Activated CD4-positive, alpha-beta T cell treated with anti-CD3 and anti-CD28 coated beads for 24 hours (primary cell): ENCODE measurements at places on chromosomes 12 and 14.

DNA sequence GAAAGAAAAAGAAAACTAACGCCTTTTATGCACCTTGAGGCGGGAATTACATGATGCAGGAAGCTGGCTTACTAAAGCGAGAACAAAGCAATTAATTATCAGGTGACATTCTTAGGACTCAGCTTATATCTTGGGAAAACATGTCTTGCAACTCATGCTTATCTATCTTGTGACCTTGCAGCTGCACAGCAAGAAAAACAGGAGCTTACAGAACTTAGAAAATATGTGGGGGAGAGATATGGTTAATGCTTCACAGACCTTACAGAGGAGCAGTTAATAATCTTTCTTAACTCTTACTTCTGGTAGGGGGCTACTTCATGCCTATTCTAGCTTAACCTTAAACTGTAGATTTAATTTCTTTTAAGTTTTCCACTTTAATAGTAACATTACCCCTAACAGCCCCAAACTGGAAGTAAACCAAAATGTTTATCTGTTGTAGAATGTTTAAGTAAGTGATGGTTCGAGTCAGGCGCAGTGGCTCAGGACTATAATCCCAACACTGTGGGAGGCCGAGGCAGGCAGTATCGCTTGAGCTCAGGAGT, 13.2 kb upstream of the OR11G2 start:
- DNase-seq, result no peak

- no peak for DNase-seq
Measured at GRCh38 chr12:46523863-46524770, 151.5 kb upstream of the SLC38A2 start.

DNA sequence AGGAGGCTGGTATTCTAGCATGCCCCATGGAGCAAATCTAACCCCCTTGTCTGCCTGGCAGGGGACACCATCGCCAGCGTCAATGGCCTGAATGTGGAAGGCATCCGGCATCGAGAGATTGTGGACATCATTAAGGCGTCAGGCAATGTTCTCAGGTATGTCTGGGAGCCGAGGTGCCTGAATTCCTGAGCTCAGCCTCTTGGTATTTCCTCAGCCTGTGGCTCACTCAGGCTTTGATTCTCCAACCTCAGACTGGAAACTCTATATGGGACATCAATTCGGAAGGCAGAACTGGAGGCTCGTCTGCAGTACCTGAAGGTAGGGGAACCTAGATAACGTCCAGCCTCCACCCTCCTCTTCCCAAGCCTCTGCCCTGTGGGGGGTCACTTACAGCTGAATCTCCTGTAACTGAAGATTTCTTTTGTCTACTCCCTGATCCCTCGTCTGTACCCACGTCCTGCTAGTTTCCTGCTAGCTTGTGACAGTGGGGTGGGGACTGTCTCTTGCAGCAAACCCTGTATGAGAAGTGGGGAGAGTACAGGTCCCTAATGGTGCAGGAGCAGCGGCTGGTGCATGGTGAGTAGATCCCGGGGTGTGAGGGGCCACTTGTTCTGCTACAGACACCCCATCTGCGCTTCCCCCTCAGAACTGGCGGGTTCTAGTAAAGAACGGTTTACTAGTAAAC, 7.0 kb downstream of the TAMALIN start:
- no peak for DNase-seq

DNA sequence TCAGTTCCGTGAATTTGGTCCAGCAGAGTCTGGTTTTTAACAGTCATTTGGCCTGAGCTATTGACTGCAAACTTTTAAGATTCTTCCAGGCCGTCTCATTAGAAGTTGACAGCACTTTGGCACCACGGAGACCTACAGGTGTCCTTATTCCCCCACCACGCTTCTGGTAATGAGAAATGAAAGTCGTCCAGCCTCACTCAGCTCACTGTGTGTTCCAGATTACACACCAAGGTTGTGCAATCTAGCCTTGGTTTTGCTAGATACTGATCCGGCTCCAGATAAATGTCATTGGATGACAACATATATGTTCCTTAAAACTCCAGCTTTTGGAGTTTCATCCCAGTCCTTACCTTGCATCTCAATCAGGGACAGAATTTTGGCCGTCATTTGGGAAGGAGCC, 210.4 kb downstream of the CHST11 start:
- DNase-seq, result no peak

GRCh38 chr12:57153415-57153997, 6.1 kb upstream of the LRP1-AS start:
- DNase-seq, result no peak

DNA sequence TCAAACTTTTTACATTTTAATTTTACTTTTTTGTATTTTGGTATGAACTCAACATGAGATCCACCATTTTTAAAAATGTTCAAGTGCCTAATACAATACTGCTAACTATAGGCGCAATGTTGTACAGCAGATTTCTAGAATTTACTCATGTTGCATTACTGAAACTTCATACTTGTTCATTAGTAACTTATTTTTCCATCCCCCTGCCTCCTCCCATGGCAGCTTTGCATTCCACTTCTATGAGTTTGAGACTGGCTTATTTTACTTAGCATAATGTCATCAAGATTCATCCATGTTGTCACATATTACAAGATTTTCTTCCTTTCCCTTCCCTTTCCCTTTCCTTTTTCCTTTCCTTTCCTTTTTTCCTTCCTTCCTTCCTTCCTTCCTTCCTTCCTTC, 825.9 kb downstream of the SLC16A7 start:
- no peak for DNase-seq

DNA sequence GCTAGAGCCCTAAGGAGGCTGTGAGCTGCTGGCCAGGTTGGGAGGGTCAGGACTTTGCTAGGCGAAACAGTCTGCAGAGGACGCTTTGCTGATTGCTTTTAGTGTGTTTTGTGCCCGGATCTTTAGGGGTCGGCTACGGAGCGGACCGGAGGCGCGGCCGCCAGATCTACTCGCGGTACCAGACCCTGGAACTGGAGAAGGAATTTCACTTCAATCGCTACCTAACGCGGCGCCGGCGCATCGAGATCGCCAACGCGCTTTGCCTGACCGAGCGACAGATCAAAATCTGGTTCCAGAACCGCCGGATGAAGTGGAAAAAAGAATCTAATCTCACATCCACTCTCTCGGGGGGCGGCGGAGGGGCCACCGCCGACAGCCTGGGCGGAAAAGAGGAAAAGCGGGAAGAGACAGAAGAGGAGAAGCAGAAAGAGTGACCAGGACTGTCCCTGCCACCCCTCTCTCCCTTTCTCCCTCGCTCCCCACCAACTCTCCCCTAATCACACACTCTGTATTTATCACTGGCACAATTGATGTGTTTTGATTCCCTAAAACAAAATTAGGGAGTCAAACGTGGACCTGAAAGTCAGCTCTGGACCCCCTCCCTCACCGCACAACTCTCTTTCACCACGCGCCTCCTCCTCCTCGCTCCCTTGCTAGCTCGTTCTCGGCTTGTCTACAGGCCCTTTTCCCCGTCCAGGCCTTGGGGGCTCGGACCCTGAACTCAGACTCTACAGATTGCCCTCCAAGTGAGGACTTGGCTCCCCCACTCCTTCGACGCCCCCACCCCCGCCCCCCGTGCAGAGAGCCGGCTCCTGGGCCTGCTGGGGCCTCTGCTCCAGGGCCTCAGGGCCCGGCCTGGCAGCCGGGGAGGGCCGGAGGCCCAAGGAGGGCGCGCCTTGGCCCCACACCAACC, 1.5 kb downstream of the HOXC6 start:
- no peak for DNase-seq

GRCh38 chr12:108468196-108468968, 46.7 kb upstream of the FICD start:
- no peak for DNase-seq

DNA sequence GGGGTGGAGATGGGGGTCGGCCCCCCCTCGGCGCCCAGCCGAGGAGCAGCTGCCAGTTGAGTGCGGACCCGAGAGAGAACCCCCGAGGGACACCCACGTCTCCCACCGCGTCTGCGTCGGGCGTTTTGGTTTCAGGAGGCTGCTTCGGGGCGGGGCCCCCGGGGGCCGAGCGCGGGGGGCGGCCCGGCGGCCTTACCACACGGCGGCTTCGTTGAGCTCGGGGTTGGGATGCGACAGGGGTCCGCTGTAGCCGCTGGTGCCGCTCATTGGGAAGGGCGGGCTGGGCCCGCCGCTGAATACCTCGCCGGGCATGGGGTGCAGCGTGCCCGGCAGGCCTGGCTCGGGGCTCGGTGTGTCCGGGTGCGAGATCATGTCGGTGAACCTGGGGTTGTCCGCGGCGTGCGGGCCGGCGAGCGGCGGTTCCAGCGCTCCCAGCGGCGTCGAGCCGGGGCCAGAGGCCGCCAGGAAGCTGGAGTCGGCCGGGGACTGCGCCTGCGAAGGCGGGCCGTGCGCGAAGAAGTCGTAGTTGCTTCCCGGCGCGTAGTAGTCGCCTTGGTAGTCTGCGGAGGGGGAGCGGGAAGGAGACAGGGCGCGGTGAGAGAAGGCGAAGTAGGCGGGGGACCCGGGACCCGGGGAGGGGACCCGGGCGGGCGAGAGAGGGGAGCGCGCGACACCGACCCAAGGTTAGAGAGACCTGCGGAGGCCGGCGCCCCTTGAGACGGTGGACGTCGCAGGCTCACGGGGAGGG, 8.5 kb downstream of the LHX5 start:
- no peak for DNase-seq

DNA sequence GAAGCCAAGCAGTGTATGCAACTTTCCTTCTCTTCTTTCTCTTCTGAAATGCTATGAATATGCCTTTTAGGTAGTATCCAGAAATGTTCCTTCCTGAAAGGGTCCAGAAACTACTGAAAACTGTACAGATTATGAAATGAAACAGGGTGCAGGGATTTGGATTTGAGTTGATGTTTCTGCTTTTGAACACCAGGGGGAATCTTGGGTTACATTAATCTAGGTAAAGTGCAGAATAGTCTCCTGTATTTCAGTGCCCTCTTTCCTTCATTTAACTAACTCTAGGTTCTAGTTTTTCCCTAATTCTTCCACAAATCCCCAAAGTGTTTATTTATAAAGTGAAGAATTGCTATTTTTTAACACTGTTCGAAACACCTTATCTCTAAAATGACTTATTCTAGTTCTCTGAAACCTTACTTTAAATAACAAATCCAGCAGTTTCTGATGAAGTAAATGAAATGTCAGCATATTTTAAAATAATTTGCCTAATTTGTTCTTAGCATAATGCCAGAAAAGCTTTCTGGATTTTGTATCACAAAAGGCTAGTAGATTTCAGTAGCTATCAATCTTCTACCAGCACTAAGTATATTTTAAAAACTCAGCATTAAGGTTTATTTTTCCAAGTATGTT, 111.9 kb downstream of the LRRK2 start:
- DNase-seq, result no peak

DNA sequence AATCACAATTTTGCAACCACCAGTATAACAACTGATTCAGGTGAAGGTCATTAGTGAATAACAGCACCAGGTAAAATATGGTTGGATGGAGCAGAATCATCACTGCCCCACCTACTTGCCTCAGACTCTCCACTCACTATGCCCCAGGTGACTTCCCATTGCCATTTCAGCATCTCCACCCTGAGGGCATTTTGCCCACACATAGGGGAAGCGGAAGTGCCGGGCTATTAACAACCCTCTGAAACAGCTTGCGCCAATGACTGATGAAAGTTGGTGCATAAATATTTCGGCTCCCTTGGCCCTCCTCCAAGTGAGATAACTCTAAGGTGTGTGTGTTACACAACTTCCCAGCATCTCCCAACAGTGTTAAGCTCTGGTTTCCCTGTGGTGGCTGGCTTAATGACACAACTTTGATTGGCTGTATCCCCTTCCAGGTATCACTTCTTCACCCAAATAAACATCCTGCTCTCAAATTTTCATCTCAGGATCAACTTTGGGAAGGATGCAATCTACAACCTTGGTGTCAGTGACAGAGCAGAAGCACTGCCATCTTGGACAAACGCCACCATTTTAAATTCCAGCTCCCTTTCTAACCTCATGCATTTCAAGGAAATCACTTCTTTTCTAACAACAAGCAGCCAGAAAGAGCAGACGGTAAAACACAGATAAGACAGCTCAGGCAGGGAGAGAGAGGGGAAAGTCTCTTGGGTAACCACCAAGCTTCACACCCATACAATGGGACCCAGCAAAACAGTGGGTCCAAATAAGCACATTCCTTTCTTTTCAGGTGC, 73.6 kb upstream of the PPP2R5C start:
- DNase-seq, result no peak

GRCh38 chr14:76174982-76175381, 23.3 kb downstream of the GPATCH2L start:
- no peak for DNase-seq

DNA sequence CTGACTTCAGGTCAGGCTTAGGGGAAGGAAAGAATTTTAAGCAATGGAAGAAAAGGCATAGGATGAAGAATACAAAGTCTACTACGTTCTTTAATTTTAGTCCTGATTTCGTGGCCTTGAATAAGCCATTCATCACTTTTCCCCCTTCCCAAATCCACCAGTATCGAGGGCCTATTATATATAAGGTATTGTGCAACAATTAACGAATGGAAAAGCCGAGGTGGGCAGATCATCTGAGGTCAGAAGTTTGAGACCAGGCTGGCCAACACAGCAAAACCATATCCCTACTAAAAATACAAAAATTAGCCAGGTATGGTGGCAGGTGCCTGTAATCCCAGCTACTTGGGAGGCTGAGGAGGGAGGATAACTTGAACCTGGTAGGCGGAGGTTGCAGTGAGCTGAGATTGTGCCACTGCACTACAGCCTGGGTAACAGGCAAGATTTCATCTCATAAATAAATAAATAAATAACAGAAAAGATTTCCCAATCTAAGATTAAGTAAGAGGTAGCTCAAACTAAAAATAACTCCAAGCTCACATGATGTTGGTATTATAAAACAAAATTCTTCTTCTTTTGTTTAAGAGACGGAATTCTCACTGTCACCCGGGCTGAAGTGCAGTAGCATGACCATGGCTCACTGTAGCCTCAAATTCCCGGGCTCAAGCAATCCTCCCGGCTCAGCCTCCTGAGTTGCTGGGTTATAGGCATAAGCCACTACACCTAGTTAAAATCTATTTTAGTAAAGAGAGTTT, 58.3 kb upstream of the NR2C1 start:
- DNase-seq, result no peak

- no peak for DNase-seq
Measured at GRCh38 chr14:78440356-78440894, 270.3 kb downstream of the NRXN3 start.

DNA sequence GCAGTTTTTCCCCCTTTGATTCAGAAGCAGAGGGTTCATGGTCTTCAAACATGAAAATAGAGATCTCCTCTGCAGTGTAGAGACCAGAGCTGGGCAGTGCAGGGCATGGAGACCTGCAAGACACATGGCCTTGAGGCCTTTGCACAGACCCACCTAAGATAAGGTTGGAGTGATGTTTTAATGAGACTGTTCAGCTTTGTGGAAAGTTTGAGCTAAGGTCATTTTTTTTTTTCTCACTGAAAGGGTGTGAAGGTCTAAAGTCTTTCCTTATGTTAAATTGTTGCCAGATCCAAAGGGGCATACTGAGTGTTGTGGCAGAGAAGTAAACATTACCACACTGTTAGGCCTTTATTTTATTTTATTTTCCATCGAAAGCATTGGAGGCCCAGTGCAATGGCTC, 185.1 kb downstream of the MSRB3 start:
- no peak for DNase-seq

GRCh38 chr12:19150273-19150900, 20.9 kb downstream of the PLEKHA5 start:
- DNase-seq, result no peak

- DNase-seq, result no peak
Measured at GRCh38 chr14:42214981-42215491, 608.4 kb downstream of the LRFN5 start.
